ENCODE measurements at places on chromosomes 4 and X. TPM values are rescaled to one million over a fixed set of nuclear protein-coding genes. Genes with fewer than 3 reads are reported as not detected.

Gene KLHL4
- total RNA-seq, result 0.68 TPM

Gene MAGEA12
- not detected for total RNA-seq

Gene TAF7L
- 0.33 TPM for total RNA-seq

Gene RAB39B
- 5.4 TPM for total RNA-seq

Gene TCEAL6
- total RNA-seq, result not detected

Gene RBM46
- total RNA-seq, result 0.04 TPM

Gene SMPX
- not detected for total RNA-seq

Gene HPSE
- 1.3 TPM for total RNA-seq

Gene AR
- 0.25 TPM for total RNA-seq
